Common myeloid progenitor, CD34-positive (primary cell): ENCODE measurements at places on chromosomes 13 and 19.

DNA sequence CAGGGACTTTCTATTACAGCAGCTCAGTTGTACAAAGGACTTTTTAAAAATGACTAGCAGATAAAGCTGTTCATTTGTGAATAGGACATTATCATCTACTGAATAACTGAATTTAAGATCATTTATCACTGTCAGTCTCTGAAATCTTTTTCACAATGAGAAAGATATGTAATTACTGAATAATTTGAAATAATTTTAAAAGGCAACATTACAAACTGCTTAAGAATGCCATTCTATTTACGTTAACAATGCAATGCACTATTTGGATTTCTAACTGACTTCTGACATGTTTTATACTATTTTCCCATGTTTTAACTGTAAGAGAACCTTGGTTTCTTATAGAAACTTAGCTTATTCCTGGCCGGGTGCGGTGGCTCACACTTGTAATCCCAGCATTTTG lies 2033.0 kb upstream of the PCDH20 start:
- no peaks in the 10 kb centered on the region for H3K27me3 ChIP-seq
- DNase-seq = no peak
- H3K36me3 ChIP-seq = no peaks in the 10 kb centered on the region
- no peak overlapping the region for H3K27ac ChIP-seq
- no peak overlapping the region for H3K4me3 ChIP-seq
- no peaks in the 10 kb centered on the region for H3K4me1 ChIP-seq

DNA sequence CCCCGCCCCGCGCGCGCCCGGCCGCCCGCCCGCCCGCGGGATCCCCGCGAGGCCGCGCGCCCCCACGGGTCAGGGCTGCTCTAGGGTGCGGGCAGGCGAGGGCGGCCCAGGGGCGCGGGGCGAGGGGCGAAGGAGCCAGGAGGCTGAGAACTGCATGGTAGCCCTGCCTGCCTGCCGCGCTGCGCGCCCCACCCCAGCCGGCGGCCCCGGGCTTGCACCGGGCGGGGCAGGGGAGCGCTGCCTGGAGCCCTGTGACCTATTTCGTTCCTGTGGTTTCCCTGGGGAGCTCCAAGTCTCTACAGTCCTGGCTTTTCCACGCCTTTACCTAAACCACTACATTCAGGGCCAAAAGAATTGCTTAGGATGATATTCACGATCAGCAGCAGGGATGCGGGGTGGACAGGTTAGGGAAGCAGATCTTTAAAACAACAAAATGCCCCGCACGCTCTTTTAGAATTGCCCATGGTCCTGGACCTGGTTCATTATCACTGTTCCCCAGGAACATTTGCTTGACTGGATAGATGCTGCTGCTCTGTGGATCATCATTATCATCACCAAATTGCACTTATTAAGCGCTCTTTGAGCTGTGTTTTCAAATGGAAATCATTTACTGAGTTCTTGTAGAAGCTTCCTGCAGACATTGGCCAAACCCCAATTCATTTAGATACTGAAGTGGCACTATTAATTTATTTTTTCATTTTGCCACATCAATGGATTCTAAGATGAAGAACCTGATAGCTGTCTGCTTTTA lies 421 bp upstream of the GPR12 start:
- H3K36me3 ChIP-seq = no peaks in the 10 kb centered on the region
- H3K4me1 ChIP-seq = no peaks in the 10 kb centered on the region
- peak; percentile 37 for DNase-seq
- no peak overlapping the region for H3K27ac ChIP-seq

GRCh38 chr13:98429081-98429480 lies 147.8 kb downstream of the STK24 start:
- H3K27me3 ChIP-seq = no peaks in the 10 kb centered on the region
- H3K4me1 ChIP-seq = no peaks in the 10 kb centered on the region
- no peaks in the 10 kb centered on the region for H3K36me3 ChIP-seq
- H3K27ac ChIP-seq = no peak overlapping the region
- H3K4me3 ChIP-seq = no peak overlapping the region
- DNase-seq = no peak

DNA sequence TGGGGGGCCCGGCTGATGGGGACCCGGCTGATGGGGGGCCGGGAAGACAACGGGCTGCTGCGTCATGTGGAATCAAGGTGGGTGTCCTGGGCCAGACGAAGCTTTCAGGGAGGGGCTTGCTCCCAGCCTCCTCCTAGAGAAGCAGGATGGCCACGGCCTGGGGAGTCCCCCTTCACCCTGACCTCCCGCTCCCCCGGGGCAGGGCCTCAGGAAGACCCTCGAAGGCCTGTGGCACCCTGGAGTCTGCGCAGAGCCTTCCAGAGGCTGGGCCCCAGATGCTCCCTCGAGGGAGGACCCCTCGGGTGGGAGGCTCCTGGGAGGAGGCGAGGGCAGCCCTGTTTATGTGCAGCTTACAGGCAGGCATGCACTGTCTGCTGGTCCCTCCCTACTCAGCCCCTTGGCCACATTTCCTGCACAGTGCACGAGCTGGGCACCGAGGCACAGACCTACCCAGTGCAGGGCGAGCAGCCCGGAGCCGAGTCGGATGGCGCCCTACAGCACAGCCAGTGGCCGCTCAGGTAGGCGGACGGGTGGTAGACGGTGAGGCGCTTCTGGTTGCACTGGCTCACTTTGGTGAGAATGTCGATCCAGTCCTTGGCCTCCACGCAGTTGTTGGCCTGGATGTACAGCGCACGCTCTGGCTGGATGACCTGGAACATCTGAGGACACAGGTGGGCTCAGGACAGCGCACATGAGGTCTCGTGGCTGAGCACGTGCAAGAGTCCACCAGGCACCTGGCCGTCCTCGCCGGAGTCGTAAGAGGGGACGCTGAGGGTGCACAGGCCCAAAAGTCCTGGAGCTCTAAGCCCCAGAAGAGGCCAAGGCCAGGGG lies 22.4 kb upstream of the C13orf46 start:
- no peak for DNase-seq
- H3K27ac ChIP-seq = no peak overlapping the region
- H3K4me3 ChIP-seq = no peak overlapping the region
- peaks cover 62% of the 10 kb centered on the region for H3K36me3 ChIP-seq

DNA sequence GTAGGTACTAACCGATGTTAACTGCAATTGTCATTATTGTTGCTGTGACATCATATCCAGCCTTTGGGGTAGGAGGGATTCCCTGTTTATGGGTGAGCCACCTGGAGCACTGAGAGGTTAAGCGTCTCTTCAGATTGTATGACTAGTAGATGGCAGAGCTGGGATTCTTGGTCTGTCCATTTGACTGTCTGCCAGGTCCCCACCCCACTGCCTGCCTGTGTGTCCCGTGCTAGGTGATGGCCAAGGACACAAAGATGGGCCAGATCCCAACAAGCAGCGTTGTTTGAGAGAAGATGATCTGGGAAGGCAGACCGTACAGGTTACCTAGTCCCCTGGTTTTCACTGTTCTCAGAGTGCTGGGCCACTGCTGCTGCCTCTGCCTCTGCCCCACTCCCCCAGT lies 16.6 kb downstream of the PPP2R1A start:
- H3K27me3 ChIP-seq = no peaks in the 10 kb centered on the region
- H3K4me1 ChIP-seq = no peaks in the 10 kb centered on the region
- no peak for DNase-seq
- H3K36me3 ChIP-seq = peaks cover 89% of the 10 kb centered on the region
- no peak overlapping the region for H3K4me3 ChIP-seq
- H3K27ac ChIP-seq = no peak overlapping the region
